AG10803 (cell line): ENCODE measurements at places on chromosomes 12 and 14.

- no peak for DNase-seq
These were observed 12.1 kb downstream of the TMEM116 start for GRCh38 chr12:112000820-112001219.

GRCh38 chr14:49879646-49880204 lies 13.2 kb upstream of the ARF6 start:
- peak; percentile 59 for DNase-seq

- no peak for DNase-seq
These were observed 59.8 kb upstream of the TBPL2 start for GRCh38 chr14:55500219-55500701.

- peak; percentile 79 for DNase-seq
These were observed 57.5 kb downstream of the CALM1 start for GRCh38 chr14:90454041-90455000.

GRCh38 chr12:43951286-43951685 lies 115.4 kb downstream of the TMEM117 start:
- DNase-seq, result no peak

GRCh38 chr12:96190413-96191108 lies 3.6 kb upstream of the ELK3 start:
- DNase-seq, result peak; percentile 36

GRCh38 chr12:14238221-14238792 lies 127.2 kb upstream of the ATF7IP start:
- peak; percentile 44 for DNase-seq

- peak; percentile 23 for DNase-seq
These were observed 160.1 kb downstream of the TMX1 start for GRCh38 chr14:51400139-51400538.

GRCh38 chr12:39435531-39435930 lies 7.4 kb downstream of the KIF21A start:
- peak; percentile 56 for DNase-seq

GRCh38 chr12:49762468-49762847 lies 21.1 kb downstream of the TMBIM6 start:
- no peak for DNase-seq

DNA sequence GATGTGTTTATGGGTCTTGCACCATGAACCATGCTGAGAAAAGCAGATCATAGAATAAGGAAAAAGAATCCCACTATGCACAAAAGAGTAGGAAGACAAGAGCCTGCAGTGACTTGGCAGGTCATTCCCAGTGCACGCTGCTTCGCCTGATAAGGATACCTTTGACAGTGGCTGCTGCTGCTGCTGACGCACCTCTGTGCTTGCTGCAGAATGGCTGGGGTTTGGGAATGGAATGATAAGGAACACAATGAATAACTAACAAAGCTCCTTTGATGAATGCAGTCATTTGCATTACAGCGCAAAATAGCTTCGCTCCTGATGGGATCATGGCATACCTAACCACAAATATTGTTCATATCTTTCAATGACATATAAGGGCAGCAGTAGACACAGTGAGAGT lies 278.7 kb downstream of the PDZRN4 start:
- no peak for DNase-seq

- DNase-seq, result no peak
These were observed 244.8 kb downstream of the IPO8 start for GRCh38 chr12:30450872-30451271.

- no peak for DNase-seq
These were observed 69.9 kb downstream of the RBM19 start for GRCh38 chr12:113896194-113896593.

- no peak for DNase-seq
These were observed 899 bp upstream of the KCNH3 start for GRCh38 chr12:49537752-49538509.

GRCh38 chr14:54776361-54777001 lies 126.1 kb downstream of the GCH1 start:
- peak; percentile 79 for DNase-seq
